Mucosa of descending colon (tissue), 3 donors: ENCODE measurements at places on chromosomes 2 and 18.
A peak's percentile ranks its signal among the peaks of the same experiment; 100 is the strongest.

DNA sequence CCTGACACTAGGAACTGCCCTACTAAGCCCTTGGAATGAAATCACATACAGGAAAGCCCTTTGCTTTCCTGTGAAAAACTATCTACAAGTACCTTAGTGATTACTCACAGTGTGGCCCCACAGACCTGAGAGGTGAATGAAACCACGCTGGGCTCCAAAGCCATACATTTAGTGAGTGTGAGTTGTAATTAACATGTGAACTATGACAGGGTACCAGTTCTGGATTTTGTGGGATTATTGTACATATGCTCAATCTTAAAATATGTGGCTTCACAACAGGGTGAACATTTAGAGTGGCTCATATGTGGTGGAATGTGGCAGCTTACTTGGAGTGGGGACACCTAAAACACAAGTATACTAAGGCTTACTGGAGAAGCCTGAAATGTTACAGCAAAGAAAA, 12.3 kb downstream of the KCTD1 start:
- no peak for DNase-seq

DNA sequence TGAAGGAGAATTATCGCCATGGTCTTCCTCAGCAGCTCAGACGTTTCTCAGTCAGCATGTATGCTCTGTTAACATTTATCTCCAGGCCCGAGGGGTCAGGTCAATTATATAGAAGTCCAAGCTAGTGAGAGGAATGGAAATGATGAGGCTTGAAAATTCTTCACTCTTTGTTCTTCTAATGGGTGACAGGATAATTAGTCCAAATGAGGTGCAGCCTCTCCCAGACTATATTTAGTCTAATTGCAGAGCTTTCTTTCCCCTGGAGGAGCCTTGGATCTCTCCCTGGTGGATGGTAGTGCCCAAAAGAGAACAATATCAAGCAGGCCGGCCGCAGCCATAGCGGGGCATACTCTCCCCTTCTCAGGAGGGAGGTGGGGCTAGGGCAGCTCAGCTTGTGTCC, 51.4 kb upstream of the DTNB start:
- DNase-seq, result no peak

GRCh38 chr2:191311627-191312026, 66.4 kb downstream of the MYO1B start:
- peak; percentile 66 for DNase-seq

- no peak for DNase-seq
Measured at GRCh38 chr2:946073-946948, 4.3 kb upstream of the SNTG2 start.

DNA sequence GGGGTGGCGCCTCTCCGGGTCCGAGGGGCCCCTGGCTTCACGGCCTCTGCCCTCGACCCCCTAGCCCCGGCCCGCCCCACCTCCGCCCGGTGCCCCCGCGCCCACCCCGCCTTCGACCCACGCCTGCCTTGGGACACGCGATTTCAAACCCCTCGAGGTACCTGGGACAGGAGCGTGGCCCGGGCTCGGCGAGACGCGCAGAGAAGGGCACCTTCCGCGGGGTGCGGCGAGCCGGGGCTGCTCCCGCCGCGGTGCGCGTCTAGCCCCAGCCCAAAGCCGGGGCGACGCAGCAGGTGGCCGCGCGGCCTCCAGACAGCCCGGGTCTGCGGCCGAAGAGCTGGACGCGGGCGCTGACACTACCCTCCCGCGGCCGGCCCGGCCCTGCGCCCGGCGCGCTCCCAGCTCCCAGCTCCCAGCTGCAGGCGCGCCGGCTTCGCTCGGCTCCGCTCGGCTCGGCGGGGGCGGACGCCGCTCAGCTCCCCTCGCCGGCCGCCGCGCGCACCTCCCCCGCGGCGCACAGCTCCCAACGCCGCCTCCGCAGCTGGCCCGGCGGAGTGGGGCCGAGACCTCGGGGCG, at the start of gene CRACDL:
TSS of gene CRACDL (minus strand) at position 449 of the 576 bp plus-strand sequence. CDS start 89,425 bp downstream, outside the sequence.
- no peak for DNase-seq

DNA sequence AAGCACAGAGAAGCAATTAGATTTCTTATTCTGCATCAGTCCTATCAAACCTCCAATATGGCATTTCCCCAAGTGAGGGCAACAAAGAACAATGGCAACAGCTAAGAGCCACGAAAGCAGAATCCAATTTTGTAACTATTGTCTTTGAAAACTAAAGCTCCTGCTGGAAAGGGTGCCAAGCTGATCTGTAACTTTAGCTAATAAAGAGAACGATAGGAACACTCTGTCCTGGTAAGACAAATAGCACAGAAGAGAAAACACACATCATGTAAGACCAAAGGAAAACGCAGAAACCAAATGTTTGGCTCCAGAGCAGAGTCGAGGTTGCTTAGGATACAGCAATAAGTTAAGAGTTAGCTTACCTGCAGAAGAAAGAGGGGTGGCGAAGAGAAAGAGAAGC, 160.5 kb downstream of the STK39 start:
- no peak for DNase-seq

DNA sequence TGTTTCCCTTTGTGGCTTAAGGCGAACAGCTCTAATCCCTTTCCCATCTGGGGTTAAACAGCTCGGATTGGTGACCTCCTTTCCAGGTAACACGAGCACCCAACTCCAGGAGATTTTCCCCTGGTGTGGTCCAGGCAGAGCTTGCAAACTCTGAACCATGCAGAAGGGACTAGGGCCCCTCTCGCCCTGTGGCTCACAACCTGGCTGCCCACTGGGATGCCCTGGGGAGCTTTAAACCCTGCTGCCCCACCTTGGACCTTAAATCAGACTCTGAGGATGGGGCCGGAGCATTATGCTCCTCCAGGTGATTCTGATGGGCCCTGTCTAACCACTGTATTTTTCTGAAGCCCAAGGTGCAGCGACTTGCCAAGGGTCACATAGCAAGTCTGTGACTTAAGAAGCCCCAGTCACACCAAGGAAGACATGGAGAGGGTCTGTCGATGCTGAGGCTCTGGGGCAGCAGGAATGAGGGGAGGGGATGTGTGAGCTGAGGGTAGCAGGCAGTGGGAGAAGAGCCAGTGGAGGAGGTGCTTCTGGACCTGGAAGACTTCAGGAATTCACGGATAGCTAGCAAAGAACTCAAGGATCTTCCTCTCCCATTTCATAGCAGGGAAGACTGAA, 5.9 kb downstream of the ARID5A start:
- DNase-seq, result no peak

DNA sequence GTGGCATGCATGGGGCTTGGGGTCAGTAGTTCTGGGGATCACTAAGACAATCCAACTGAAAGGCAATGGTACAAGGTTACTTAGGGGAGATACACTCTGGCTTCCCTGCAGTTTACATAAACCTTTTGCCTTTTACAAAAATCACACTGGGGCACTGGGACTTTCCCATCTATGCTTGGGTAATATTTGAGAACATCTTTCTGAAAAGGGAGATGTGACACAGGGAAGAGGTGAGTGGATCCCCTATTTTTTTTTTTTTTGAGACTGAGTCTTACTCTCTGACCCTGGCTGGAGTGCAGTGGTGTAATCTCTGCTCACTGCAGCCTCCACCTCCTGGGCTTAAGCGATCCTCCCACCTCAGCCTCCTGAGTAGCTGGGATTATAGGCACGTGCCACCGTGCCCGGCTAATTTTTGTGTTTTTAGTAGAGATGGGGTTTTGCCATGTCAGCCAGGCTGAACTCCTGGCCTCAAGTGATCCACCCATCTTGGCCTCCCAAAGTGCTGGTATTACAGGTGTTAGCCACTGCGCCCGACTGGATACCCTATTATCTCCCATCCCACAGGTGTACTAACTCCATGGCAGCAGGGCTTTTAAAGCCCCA, 82.8 kb upstream of the DNMT3A start:
- no peak for DNase-seq

DNA sequence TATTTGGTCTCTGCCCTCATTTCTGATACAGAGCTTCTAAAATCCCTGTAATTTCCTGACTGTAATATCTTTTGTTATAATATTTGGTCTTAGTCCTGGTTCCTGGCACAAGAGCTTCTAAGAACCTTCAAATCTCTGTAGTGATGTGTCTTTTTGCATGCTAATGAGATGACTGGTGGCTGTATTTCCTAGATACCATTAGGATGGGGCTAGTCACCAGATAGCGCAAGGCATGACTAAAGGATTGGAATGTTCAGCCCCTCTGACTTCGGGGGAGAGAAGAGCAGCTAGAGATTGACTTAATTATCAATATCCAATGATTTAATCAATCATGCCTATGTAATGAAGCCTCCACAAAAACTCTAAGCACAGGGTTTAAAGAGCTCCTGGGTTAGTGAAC, 620.8 kb upstream of the ACVR2A start:
- no peak for DNase-seq

DNA sequence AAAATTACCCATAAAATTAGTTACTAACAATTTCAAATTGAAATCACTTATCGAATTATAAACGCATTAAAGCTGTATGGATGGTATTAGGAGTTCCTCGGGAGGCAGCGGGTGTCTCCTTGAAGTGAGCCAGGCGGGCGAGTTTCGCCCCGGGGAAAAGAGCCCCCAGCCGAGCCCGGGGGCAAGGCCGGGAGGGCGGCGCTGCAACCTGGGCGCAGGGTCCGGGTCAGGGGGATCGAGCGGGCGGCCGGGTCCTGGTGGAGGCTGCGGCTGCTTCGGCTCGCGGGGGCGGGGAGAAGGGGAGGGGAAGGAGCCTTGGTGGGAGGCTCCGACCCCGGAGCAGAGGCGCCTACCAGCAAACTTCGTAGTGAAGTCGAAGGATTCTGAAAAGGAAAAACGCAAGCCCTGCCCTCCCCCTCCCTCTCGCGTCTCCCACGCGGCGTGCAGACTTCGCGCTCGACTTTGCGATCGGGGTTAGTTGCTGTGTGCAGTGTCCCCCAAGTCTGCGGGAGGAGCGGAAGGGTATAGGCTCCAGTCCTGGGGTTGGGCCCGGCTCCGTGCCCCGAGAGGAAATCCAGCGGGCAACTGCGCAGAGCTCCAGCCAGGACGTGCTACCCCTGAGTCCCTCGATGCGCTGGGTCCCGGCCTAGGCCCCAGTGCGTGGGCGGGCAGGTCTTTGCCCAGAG, 140.8 kb downstream of the MEIS1 start:
- DNase-seq, result no peak

DNA sequence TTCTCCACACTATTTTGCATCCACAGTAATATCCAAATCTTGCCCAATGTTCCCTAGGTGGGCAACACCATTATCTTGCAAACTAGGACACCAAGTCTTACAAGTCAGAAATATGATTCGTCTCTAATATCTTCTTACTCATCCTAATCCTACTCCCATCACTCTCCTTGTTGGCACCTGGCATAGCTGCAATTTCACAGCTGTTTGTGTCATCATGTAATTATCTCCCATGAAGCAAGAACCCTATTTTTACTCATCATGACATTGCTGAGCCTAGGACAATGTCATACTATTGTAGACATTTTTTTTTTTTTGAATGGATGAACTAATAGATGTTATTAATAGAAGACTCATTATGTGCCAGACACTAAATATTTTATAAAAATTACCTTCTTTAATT, 91.3 kb upstream of the CCDC141 start:
- no peak for DNase-seq

GRCh38 chr2:218082586-218083351, 13.7 kb downstream of the RUFY4 start:
- DNase-seq, result no peak

DNA sequence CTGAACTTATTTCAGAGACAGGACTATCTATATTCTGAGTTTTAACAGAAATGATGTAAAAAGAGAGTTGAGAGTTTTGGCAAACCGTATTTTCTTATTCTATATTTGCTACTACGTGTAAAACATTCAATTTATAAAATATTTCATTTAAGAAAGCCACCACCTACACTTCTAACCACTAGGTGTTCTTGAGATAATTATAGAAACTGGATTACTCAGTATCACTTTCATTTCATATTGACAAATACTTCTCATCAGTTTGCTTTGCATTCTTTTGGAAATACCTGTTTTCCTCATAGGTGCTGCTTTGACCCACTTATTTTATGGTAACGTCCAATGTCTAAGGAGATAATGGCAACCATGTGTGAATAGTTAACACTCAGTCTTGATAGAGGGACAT, 103.3 kb upstream of the LYPD1 start:
- no peak for DNase-seq

- no peak for DNase-seq
Measured at GRCh38 chr18:9619545-9619944, 5.2 kb upstream of the PPP4R1 start.

- no peak for DNase-seq
Measured at GRCh38 chr2:177211169-177211568, 1.4 kb upstream of the HNRNPA3 start.

- DNase-seq, result no peak
Measured at GRCh38 chr2:174768557-174768956, 4.3 kb upstream of the CHRNA1 start.

GRCh38 chr18:1708006-1708405, 803.3 kb downstream of the ADCYAP1 start:
- no peak for DNase-seq

DNA sequence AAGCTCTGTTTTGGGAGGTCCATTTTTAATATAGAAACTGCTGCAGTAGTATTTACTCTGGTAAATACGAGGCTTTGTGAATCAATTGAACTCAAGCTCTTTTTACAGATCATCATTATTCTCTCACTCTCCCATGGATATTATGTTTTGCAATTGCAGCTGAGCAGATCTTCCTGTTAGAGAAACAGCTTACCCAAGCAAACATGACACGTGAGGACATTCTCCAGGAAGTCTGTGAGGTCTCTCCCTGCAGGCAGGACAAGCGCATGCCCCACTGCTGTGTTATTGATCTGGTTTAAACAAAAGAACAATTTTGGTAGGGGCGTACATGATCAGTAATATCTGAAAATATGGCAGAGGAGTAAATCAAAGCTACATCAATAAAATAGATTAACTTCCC, 72.1 kb downstream of the COL6A3 start:
- no peak for DNase-seq

DNA sequence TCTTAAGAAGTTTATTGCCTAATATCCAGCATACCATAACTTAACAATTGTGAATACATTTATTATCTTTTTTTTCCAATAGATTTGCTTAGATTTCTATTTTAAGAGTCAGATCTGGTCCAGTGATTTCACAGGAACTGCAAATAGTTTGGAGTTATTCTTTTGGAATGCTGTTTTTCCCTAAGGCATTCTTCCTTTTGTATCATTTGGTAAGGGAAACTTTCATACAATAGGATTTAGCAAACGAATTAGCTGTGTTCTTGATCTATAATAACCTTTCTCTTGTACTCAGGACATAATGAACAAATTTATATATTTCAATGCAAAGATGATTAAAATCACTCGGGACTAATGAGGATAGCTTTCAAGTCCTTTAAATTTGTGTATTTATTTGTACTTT, 201.6 kb downstream of the ERBB4 start:
- DNase-seq, result no peak

- DNase-seq, result no peak
Measured at GRCh38 chr2:48519593-48519992, 10.4 kb upstream of the STON1 start.

DNA sequence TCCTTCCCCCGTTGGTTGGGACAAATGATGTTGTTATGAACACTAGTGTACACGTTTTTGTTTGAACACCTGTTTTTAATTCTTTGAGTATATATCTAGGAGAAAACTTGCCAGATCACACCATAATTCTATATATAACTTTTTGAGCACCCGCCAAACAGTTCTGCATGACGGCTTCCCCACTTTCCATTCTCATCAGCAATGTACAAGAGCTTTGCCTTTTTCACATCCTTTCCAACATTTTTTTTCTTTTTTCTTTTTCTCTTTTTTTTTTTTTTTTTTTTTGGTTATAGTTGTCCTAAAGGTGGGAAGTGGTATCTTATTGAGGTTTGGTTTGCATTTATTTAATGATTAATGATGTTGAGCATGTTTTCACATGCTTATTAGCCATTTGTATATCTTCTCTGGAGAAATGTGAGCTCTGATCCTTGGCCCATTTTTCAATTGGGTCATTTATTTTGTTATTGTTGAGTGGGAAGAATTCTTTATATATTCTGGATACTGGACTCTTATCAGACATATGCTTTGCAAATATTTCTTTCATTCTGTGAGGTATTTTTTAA, 86.9 kb upstream of the ZC3H15 start:
- DNase-seq, result no peak
